ENCODE measurements at places on chromosomes 7 and 10.

DNA sequence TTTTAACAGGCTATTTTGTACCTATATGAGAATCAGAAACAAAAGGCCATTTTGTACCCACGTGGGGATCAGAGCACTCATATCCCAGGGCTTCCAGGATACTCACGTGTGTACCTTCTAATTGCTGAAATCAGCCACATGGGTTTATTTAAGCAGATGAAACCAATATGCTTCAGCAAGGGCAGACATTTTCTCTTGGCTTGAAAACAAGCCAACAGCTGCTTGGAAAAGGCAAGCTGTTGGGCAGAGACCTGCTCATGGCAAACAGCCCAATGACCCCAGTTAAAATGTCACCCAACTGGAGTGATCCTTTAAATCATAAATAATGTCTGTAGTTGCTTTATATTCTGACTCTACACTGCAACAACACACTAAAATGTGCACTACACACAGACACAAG, 26.5 kb upstream of the TOMM7 start:
- DNase-seq: peak; percentile 36

GRCh38 chr10:24650669-24651391, 72.9 kb downstream of the ARHGAP21 start:
- no peak for DNase-seq

DNA sequence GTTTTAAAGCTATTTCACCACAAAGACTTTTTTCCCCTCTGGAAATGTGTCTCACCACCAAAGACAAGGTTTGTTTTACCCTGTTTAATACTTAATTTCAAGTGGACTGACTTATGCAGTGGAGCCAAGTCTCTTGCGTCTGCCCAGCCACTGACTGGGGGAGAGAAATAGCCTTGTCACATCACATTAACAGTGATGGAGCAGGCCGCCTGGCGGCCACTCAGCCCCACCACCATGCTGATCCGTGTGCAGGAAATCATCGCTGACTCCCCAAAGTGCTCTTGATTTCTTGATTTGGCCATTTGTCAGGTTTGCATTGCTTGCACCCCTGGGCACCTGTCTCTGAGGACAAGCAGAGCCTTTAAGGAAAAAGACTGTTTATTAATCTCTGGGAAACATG, 334.1 kb downstream of the GLRX3 start:
- DNase-seq: no peak

DNA sequence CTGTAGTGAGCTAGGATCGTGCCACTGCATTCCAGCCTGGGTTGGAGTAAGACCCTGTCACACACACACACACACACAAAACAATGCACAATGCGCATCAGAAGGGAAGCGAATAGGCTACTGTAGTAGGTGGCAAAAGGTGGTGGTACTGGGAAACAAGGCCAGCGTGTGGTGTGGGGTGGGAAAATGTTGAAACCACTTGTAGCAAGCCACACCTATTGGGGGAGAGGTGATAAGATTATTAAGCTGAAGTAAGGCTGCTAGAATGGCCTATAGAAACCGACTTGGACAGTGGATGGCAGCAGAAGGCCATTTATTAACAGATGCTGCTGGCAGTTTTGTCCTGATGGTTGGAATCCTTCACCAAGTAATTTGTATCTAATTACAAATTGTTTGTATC, 7.2 kb upstream of the CHCHD1 start:
- peak; percentile 15 for DNase-seq

GRCh38 chr7:112173568-112173905, 32.7 kb downstream of the DOCK4 start:
- no peak for DNase-seq

DNA sequence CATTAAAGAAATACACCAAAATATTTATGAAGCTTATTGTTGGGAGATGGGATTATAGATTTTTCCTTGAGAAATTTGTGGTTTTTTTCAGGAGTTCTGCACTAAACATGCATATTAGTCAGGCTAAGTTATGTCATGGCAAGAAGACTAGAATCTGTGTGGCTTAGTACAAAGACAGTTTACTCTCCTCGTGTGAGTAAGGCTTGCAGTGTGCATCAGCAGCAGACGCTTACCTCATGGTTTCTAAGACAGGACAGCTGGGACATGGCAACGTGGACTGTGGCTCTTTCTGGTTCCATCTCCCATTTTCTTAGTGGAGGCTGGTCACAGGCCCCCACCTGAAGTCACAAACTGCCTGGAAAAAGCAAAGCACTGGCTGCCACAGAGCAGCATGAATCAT, 429.6 kb upstream of the VSTM2A start:
- no peak for DNase-seq

- DNase-seq: no peak
These were observed 1.1 kb upstream of the LARP4B start for GRCh38 chr10:932589-932988.

GRCh38 chr10:48358162-48358561, 51.7 kb downstream of the MAPK8 start:
- no peak for DNase-seq

- DNase-seq: no peak
These were observed 18.8 kb downstream of the FIGNL1 start for GRCh38 chr7:50431316-50431715.
